ENCODE measurements at places on chromosomes 7 and 10. TPM values are rescaled to one million over a fixed set of nuclear protein-coding genes. Genes with fewer than 3 reads are reported as not detected.

The ITIH2 gene
- not detected for total RNA-seq

The EPDR1 gene
- total RNA-seq, result 0.25 TPM

DNA sequence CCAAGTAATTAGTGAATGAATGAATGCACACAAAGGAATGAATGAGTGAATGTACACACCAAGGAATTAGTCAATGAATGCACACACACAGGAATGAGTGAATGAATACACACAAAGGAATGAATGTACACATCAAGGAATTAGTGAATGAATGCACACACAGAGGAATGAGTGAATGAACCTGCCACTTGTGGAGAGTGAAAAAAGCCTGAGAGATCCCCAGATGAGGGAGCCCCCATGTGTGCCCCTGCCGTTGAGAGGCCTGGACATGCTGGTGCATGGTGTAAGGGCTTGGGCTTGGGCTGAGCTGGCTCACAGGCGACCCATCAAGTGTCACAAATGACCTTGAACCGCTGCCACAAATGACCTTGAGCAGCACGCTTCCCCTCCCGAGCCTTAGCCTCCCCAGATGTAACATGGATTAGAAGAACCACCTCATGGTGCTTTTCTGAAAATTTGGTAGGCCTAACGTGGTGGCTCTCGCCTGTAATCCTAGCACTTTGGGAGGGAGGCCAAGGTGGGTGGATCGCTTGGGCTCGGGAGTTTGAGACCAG, 46.2 kb downstream of the GTF2IRD1 start:
- no peak overlapping the region for H3K4me3 ChIP-seq
- no peak for DNase-seq
- no peaks in the 10 kb centered on the region for H3K4me1 ChIP-seq
- no peaks in the 10 kb centered on the region for H3K27me3 ChIP-seq
- no peak overlapping the region for H3K27ac ChIP-seq

DNA sequence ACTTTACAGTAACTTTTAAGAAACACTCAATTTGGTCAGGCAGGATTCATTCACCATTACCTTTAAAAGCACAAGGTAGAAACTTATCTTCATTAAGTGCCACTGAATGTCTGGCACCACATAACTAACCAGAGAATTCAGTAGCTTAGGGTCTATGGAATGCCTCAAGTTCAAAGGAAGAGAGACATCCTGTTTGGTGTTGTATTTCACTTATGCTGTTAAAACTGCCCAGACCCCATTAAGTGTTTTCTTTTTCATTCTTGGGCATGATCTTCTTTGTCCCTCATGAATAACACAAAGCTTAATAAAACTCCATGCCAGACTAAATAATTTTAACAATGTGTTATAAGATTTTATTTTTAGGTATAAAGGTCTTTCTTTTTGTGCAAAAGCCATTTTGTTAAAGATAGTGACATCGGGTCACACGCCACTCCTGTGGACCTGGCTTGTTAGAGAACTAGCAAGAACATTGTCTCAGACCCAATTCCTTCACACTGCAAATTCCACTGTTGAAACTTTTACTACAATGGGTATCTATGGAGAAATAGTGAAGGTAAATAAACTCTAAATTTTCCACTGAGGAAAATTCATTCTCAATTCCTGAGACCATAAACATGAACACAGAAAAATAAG, 221.0 kb downstream of the TWIST1 start:
- no peaks in the 10 kb centered on the region for H3K36me3 ChIP-seq
- no peak overlapping the region for H3K4me3 ChIP-seq
- DNase-seq, result no peak
- no peaks in the 10 kb centered on the region for H3K27me3 ChIP-seq
- no peak overlapping the region for H3K27ac ChIP-seq
